ENCODE measurements at places on chromosomes 11 and 22.

DNA sequence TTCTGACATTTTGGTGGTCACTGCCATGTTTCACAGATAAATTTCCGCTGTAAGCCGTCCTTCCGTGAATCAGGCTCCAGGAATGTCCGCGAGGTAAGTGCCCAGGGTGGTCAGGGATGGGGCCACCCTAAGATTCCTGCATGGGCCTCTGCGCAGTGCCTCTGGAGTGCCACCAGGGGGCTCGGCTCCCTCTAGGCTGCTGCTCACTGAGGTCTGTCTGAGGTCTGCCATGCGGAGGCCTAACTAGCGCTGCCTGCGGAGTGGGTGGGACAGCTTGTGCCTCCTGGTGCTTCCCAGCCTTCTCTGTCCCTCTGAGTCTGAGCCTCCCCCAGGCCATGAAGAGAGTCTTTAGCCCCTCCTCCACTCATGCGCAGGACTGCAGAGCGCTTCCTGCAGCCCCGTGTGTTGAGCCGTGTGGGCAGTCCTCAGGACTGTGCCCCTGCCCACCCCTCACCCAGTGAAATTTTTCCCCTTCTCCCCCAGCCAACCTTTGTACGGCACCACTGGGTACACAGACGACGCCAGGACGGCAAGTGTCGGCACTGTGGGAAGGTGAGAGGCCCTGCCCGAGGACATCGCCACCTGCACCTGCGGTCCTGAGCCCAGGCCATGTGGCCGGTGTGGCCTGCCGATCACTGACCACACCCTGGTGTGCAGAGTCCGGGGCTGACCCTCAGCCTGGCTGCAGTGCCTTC, 11.9 kb upstream of the MDK start:
- no peak for DNase-seq

- no peak for DNase-seq
Measured at GRCh38 chr22:48478529-48479265, 1349.0 kb downstream of the BRD1 start.

DNA sequence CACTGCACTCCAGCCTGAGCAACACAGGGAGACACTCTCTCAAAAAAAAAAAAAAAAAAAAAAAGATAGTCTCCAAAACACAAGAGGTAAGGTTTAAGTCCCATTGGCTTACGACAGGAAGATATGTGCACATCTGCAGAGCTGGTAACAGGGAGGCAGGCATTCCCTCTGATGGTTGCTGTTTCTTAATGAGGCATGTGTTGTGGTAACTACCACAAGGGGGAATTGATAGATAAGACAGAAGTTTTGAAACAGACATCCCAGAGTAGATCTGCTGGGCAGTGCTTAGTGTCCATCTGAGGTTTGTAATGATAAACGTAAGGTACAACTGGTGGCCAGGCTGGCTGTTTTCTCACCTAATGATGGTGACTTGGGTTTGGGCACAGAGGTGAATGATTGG, 4.7 kb downstream of the EIF1AD start:
- DNase-seq = no peak

- DNase-seq = no peak
Measured at GRCh38 chr11:19903620-19904069, 191.0 kb downstream of the NAV2 start.

DNA sequence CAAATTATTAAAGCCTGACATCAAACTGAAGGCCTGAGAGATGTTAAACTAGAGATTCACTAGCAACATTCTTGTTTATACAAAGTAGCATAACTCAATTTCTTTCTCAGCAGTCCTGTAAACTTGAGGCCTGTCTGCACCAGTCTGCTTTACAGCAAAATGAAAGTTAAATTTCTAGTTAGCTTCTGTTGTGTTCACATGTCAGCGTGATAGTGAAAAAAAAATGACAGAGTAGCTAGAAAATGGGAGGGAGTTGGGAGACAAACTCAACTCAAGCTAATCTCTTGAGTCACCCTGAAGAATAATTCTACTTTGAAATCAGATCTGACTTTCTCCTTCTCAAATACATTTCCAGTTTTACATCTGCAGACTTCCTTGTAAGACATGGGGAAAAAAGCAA, 6.5 kb downstream of the RBFOX2 start:
- DNase-seq = no peak

GRCh38 chr11:102396708-102397563, 49.9 kb downstream of the BIRC2 start:
- DNase-seq = no peak

- DNase-seq = no peak
Measured at GRCh38 chr22:40401981-40402406, 31.6 kb downstream of the SGSM3 start.

DNA sequence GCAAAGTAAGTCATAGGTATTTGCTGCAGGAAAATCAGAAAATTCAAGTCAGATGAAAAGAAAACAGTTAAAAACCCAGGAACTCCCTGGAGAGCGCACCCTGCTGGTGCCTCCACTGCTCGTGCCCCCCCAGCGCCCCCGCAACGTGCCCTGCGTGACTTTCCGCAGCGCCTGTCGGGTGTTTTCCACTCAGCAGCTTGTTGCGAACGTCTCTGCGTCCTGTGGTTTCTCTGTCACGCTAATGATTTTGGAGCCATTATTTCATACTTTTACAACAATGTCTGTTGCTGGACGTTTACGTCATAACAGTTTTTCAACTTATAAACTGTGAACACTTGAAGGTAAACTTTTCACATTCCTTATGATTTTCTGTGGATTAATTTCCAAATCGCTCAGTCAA, 5.0 kb downstream of the CRELD2 start:
- DNase-seq = no peak

GRCh38 chr11:1351278-1351937, 38.3 kb upstream of the BRSK2 start:
- DNase-seq = no peak

GRCh38 chr22:46085828-46086576, 64.3 kb upstream of the PPARA start:
- no peak for DNase-seq

DNA sequence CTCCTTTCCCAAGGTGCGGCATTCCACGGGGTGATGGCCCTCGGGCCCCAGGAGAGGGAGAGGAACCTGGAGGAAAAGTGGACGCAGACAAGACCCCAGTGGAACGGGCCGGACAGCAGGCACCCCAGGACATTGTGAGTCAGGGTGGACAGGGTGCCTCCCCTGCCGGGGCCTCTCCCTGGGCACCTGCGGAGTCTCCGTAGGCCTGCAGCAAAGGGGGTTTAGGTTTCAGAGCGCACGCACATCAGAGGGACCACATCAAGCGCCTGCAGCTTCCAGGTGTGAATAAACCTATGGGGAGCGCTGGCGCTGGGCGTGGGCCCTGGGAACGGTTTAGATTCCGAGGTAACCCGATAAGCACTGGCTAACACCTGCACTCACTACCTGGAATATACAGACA, 22.7 kb upstream of the FGF19 start:
- DNase-seq = no peak

- no peak for DNase-seq
Measured at GRCh38 chr11:9605742-9606141, 32.3 kb downstream of the WEE1 start.

DNA sequence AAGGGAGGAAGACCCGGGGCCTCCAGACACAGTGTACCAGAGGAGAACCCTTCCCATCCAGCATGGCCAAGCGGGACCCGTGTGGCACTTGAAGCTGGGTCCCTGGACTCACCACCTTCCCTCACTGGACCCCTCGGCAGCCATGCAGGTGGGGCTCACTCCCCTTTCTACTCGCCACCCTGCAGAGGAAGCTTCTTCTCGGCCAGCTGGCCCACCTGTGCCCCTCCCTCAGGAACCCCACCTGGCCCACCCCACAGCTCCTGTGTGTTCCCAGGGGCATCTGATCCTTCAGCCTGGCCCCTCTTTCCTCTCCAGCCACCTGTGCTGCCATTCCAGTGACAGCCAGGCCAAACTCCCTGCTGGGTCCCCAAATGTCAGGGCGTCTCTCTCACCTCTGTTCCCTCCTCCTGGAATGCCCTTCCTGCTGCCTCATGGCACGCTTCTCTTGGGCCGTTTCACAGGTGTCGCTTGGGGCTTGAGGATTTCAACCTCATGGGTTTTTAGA, 38.0 kb downstream of the IGF2 start:
- DNase-seq = no peak

DNA sequence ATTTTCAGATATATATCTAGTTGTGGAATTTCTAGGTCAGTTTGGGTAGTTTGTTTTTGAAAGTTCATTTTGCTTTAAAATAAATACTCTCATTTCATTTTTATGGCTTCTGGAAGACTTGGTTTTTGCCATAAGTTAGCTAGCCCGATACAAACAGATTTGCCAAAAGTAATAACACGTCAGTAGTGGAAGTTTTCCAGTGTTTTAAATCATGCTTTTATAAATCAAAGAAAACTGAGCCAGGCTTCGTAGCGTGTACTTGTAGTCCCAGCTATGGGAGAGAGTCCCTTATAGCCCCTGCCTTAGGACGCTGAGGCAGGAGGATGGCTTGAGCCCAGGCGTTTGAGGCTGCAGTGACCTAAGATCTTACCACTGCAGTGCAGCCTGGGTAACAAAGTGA, 21.7 kb upstream of the MICALL1 start:
- no peak for DNase-seq

- no peak for DNase-seq
Measured at GRCh38 chr22:29002603-29003002, 59.0 kb downstream of the C22orf31 start.

DNA sequence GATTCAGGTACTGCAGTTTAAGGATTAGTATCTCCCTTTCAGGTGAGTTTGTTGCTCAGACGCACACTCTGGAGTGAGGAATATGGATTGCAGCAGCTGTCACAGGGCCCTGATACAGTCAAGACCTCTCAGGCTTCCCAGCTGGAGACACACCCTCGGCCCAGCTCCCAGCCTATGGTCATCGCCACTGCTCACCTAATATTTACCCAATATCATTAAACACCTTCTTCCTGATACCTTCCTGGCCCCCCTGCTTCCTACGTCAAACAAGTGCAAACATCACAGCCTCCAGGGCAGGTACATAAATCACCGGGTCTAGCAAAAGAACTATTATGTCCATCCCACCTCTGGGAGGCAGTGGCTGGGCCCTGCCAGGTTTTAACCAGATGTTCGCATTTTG, 213.3 kb downstream of the MN1 start:
- no peak for DNase-seq

GRCh38 chr11:28842716-28843115, 734.5 kb downstream of the METTL15 start:
- no peak for DNase-seq

DNA sequence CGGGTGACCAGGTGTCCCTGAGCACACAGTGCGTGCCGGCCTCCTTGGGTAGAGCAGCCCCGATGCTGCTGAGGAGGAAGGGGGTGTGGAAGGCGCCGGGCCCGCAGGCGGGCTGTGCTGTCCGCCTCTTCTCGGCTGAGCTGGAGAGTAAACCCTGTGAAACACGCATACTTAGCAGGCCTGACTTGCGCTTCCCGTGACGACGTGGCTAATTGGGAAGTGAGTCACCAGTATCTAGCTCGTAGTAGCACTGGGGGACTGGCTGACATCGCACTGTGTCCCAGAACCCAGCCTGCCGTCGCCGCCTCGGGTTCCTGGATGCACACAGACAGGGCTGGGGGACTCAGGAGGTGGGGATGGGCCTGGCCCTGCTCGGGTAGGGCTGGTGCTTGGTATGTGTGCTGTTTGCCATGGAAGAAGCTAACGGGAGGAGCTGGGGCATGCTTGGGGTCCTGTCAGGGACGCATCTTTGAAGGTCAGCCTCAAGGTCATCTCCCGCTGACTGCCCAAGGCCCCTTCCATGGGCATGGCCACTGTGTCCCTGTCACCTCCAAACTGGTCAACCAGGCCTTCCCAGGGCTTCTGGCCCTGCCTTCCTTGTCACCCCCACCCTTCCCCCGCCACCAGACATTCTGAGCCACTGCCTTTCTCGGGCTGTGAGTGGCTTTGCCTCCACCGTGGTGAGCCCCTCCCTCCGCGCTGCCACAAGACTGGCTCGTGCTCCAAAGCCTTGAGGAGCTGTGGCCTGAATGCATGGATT, 1327.0 kb downstream of the BRD1 start:
- DNase-seq = no peak

Measured in GM12892 (cell line).